Hindlimb muscle (tissue), 1 donor: ENCODE measurements at places on chromosomes 4 and X. TPM values are rescaled to one million over a fixed set of nuclear protein-coding genes. Genes with fewer than 3 reads are reported as not detected.
A peak's percentile ranks its signal among the peaks of the same experiment; 100 is the strongest.

GRCh38 chr4:37748485-37748884, 62.3 kb upstream of the RELL1 start:
- DNase-seq = peak; percentile 8

DNA sequence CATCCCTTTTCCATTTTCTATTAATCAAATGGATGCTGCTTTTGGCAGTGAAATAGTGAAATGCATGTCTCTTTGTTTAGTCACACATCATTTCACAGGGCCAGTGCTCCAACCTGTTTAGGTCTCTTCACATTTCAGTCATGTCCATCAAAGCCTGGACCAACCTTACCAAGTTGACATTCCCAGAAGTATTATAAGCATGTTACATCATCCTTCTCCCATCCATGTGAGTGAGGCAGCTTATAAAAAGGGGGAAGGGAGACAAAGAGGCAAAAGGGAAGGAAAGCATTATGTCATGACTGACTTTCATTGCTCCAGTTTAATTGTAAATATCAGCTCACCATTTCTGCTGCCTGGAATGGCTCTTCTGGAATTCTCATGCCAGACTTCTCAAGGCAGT, 94.4 kb downstream of the NWD2 start:
- DNase-seq = no peak

The KCNIP4 gene
- 1.8 TPM for polyA plus RNA-seq

The DCAF12L1 gene
- polyA plus RNA-seq = 1.3 TPM

DNA sequence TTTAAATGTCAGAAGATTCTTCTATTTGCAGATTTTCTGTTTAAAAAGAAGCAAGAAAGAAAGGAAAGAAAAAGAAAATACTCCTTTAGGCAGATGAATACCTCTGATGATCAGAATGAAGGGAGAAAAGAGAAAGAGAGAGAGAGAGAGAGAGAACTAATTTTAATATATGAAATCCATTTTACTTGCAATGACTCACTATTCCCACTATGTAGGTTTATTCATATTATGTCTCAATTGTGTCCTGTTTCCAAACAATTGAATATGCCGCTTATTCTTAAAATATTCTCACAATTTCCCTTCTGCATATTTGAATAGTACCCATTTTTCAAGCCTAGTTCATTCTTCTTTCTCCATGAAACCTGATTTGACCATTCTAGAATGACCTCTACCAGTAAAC, 11.7 kb downstream of the MEPE start:
- no peak for DNase-seq

- peak; percentile 78 for DNase-seq
These were observed 35.7 kb downstream of the AFAP1 start for GRCh38 chr4:7903791-7904516.

GRCh38 chrX:136106920-136107528, 40.3 kb upstream of the FHL1 start:
- DNase-seq = no peak

DNA sequence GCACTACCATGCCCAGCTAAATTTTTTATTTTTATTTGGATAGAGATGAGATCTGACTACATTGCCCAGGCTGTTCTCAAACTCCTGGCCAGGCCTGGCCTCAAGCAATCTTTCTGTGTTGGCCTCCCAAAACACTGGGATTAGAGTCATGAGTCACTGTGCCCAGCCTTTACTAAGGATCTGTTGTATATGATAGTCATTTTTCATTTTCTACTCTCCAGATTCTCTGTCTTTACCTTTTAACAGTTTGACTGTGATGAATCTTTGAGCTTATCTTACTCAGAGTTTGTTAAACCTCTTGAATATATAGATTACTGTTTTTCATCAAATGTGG, 161.8 kb downstream of the FNIP2 start:
- DNase-seq = no peak

The NPY2R gene
- polyA plus RNA-seq = not detected
